ENCODE measurements at places on chromosomes 3 and 15. TPM values are rescaled to one million over a fixed set of nuclear protein-coding genes. Genes with fewer than 3 reads are reported as not detected.

ITIH4 gene
- total RNA-seq = 8.3 TPM

TRH gene
- total RNA-seq = not detected

DNA sequence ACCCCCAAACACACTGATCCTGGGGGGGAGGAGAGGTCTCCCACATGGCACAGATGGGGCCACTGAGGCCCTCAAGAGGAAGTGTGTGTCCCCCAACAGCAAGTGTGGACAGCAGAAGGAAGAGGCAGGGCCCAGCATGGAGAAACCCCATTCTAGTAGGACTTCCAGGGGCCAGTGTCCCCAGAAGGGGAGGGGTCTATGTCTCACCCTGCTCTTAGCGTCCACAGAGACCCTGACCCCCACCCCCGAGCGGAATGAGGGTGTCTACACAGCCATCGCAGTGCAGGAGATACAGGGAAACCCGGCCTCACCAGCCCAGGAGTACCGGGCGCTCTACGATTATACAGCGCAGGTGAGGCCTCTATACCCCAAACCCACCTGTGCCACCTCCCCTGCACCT lies 35.3 kb downstream of the TSPAN3 start:
- peak; percentile 72 for DNase-seq

- no peak for DNase-seq
These were observed 450.8 kb downstream of the OCA2 start for GRCh38 chr15:27648359-27648758.

- no peak for DNase-seq
These were observed 129.5 kb downstream of the ST8SIA2 start for GRCh38 chr15:92523176-92523575.

GRCh38 chr15:22866079-22866478 lies 27.6 kb downstream of the NIPA2 start:
- no peak for DNase-seq

GRCh38 chr3:181212271-181212670 lies 222.7 kb upstream of the DNAJC19 start:
- DNase-seq = no peak

Data from chondrocyte (in vitro differentiated cells).